SK-MEL-5 (cell line): ENCODE measurements at places on chromosomes 5 and 9. TPM values are rescaled to one million over a fixed set of nuclear protein-coding genes. Genes with fewer than 3 reads are reported as not detected.

DNA sequence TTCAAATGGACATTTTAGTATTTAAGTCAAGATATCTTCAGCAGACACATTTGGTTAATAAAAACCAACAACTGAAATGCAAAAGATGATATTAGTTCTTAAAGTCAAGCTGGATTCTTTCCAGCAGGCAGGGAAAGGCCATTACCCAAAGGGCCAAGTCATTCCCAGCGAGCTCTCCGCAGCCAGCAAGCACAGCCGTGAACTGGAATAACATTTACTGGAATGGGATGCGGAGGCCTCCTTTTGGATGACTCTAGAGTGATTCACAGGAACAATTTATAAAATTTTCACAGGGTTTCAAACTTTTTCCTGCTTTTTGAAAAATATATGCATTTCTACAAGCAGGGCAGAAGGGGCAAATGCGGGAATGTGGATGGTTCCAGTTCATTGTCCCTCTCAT lies 76.6 kb upstream of the DAB2 start:
- no peak for DNase-seq

GRCh38 chr9:13790055-13790454 lies 510.6 kb upstream of the MPDZ start:
- DNase-seq = no peak

- DNase-seq = no peak
Observed at GRCh38 chr5:92435781-92436180, 1052.7 kb upstream of the ARRDC3 start.

DNA sequence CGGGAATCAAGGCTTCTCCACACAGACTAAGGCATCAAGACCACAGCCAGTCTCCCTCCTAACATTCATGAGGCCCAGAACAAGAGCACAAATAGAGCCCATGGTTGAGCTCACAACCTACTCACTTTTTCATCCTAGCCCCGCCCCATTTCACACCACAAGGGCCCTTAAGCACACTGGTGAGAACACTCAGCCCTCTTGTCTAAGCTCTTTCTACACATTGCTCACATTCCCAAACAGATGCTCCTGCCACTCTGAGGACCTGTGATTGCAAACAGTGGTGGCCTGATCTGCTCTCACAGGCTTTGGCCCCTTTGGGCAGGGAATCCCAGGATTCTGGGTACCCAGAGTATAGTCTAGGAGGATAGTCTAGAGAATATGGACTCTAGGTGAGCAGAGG lies 54.0 kb downstream of the FEM1C start:
- DNase-seq = no peak

- DNase-seq = no peak
Observed at GRCh38 chr5:157540124-157540523, 35.5 kb downstream of the ADAM19 start.

DNA sequence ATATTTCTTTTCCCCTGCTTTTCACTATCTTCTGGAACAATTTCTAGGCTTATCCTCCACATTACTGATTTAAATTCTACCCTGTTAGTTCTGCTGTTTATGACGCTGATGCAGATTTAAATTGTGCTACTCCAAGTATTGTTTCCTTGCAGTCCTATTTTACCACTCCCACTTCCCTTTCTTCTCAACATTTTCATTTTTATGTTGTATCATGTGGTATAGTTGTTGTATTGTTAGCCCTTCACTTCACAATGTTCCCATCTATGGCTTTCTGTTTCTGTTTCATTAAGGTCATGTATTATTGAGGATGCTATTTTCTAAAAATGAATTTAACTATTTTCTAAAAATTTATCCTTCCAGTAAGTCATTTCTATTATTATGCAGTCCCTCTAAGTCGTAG lies 254.4 kb downstream of the NDUFS4 start:
- no peak for DNase-seq

DNA sequence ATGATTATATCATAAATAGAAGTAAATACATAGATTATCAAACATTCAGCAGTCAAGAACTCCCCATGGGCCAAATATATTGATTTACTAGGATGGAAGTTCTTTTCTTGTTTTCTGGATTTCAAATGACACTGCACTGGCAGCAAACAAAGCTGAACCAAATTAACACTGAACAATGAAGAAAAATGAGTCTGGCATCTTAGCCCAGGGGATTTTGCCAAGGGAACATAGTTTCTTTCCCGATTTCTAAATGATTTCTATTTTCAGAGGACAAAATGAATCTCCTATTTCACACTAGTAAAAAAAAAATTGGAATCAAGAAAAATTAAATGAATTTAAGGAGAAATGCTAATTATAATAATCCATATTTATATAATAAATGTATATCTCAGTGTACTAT lies 116.9 kb upstream of the FAM174A start:
- no peak for DNase-seq

DNA sequence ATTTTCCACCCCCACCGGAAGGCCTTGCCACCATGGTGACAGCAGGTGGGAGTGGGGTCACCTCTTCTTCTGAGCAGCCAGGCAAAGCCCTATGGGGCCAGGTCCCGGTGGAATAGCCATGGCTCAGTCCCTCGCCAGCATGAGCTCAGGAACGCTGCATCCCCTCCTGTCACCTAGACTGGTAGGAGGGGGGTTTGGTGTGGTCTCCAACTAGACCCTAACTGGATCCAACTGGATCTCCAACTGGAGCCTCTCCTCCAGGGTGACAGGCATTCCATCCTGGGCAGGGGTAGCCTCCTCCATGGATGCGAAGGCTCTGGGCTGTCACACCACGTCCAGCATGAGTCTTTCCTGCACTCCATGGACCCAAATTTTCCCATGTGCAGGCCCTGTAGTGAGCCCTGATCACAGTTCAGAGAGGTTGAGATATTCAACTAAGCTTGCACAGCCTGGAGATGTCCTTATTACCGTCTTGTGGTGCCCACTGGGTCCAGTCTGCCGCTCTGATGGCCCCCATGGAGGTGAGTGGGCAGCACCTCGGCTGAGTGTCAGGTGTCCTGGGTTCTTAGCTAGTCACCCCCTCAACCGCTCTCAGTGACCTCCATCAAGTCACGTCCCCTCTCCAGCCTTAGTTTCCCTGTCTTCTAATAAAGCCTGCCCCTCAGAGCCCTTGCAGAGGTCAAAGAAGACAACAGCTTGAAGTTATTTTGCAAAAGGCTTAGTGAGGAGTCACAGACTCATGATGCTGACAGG lies 18.6 kb upstream of the FIBCD1 start:
- no peak for DNase-seq

The LCP2 gene
- 0.26 and 0.51 TPM in 2 replicates for total RNA-seq

DNA sequence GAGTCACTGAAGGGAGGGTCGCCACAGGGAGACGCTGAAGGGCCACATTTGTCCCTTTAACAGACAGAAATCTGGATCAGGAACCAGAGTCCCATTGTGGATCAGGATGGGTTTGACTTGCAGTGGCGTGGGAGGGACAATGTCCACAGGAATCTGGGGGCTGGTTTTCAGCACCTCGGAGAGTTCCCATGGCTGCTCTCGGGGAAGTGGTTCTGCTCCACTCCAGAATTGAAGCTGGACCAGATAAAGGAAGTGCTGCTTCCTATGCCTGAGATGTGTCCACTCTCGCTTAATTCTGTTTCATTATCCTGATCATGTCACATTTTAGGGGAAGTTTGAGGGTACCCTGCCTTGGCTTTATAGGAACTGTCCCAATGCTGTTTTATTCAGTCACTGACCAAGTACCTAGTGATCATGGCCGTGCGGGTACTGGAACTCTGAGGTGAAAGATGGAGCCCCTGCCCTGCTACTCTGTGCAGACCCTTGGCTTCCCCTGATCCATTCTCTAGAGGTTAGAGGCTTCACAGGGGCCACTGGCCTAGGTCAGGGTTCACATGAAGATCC lies 28.7 kb downstream of the ENHO start:
- no peak for DNase-seq

The HTR1A gene
- not detected in 2 replicates for total RNA-seq

The NMUR2 gene
- total RNA-seq = not detected in 2 replicates

DNA sequence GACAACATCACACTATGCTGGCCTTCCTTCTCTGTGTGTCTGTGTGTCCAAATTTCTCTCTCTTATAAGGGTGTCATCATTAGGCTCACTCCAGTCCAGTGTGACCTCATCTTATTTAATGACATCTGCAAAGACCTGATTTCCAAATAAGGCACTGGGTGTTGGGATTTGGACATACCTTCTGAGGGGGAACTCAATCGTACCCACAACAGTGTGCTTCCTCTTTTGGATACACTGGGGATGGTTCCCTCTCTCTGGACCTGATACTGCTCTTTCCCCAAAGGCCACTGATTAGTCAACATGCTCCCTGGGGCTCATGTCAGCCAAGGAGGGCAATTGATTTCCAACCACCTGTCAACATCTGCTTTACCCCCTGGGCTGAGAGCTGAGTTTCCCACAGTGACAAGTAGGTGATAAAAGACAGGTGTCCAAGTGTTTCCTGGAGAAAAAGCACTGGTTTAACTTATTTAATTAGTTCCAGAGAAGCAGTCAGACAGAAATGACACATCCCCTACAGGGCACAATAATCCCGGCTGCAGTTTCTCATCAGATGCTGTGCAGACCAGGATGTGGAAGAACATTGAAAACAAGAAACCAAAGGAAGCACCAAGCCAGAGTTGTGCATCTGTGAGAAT lies 17.8 kb upstream of the CEP72 start:
- no peak for DNase-seq

The MEIKIN gene
- not detected in 2 replicates for total RNA-seq

DNA sequence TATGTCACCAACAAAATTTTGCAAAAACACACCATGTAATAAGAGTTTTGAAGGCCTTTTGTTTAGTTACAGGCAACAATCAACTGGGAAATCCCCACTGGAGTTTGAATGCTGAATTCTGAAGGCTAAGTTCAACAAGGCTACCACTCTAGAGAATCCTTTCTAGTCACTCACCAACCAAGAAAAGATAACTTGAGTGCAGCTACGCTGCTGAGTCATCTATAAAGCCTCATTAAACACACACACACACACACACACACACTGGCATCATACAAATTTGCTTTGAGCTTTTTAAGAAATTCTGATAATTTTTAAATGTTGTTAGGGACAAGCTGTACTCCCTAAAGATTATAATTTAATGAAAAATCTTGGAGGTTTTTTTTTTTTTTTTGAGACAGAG lies 219.6 kb downstream of the DENND1A start:
- no peak for DNase-seq

DNA sequence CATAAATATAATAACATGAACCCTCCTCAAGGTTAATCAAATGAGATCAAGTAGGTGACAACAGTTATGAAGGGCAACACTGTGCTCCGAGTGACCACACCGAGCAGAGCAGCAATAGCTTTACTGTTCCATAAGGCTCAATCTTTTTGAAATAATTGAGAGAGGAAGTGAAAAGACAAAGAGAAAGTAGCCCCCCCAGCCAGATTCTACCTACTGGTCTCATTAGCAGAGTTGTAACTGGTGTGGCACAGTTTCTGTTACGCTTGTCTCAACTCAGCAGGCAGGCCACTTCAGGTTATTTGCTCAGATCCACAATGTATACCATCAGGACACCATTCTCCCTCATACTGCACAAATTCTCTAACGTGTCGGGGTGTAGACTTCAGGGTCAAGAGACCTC lies 14.0 kb downstream of the PRUNE2 start:
- DNase-seq = no peak

- DNase-seq = no peak
Observed at GRCh38 chr9:123684393-123685149, 245.4 kb downstream of the DENND1A start.

DNA sequence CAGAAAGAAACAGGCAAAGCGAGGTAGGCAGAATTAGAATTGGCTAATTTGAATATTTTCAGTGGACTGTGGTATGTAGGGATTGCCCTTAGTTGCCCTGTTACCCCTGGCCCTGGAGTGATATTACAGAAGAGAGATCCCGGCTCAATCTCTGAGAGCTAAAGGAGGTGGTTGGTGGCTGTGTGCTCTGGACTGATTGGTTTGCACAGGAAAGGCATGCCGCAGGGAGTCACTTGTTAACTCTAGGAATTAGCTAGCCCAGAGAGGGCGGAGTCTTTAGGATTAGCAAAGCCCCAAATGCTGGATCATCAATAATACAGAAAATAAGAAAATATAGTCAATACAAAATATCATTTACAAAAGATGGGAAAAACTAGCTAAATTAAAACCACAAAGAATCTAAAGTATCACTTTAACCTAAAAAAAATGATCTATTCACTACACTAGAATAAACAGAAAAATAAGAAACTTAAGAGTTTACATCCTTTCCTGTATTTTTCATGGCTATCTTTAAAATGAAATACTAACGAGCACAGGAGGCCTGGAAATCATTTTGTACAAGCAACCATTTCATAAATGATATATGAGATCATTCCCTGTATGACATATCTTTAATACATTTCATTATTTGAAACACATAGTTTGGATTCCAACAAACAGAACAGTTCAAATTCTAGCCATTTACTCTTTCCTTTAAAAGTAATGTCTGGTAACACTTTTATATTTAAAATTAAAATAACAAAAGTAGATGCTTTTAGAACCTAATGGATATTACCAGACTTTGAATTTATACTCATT lies 71.1 kb downstream of the GNAQ start:
- DNase-seq = no peak

- DNase-seq = peak; percentile 51
Observed at GRCh38 chr5:109688630-109688969, 1.1 kb upstream of the MAN2A1 start.

DNA sequence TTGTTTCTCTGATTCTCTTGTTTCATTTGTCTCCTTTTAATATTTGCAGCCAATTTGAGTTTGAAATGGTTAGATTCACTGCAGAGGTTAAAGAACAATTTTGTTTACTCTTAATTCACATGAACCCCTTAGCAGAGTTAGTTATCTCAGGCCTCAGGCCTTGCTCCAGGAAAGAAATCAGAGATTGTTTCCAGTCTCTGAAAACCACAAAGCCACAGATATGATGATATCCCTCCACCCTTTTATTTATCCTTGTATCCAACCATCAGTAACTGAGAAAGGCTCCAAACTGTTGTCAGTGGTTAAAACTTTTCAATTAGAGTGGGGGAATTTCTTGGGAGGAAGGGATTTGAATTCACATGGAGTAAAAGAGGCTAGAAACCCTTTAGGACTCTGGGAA lies 406.0 kb upstream of the DMAC1 start:
- DNase-seq = no peak

GRCh38 chr5:181024245-181025064 lies 15.6 kb upstream of the BTNL9 start:
- DNase-seq = no peak

DNA sequence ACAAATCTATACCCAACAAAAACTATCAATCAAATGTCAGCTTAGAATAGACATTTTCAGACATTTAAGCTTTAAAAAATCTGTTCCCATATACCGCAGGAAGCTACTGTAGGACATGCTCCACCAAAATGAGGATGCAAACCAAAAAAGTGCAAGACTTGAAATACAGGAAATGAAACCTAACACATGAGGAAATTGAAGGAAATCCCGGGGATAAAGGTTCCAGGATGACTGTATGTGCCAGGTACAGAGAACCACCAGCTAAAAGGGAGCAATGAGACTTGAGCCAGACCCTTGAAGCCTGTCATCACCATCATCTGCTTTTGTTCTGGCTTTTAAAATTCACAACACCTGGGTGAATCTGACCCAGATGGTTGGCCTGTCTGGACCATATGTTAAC lies 21.4 kb downstream of the DIAPH1 start:
- no peak for DNase-seq

DNA sequence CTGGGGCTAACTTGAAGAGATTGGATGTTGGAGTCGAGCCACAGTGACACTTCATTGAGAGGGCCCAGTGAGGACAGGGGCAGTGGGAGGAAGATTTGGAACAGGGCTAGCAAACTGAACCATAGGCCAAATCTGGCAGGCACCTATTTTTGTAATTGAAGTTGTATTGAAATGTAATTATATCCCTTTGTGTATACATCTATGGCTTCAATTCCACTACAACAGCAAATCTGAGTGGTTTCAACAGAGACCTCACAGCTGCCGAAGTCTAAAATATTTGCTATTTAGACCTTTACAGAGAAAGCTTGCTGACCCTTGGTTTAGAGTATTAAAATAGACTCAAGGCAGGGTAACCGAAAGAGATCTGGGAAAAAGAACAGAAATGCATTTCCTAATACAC lies 4.7 kb upstream of the TNFSF8 start:
- no peak for DNase-seq
